ENCODE measurements at places on chromosomes 2 and 18.

- DNase-seq: no peak
Observed at GRCh38 chr2:17892770-17893534, 14.5 kb downstream of the KCNS3 start.

GRCh38 chr18:58789876-58790240, 74.8 kb upstream of the ZNF532 start:
- no peak for DNase-seq

DNA sequence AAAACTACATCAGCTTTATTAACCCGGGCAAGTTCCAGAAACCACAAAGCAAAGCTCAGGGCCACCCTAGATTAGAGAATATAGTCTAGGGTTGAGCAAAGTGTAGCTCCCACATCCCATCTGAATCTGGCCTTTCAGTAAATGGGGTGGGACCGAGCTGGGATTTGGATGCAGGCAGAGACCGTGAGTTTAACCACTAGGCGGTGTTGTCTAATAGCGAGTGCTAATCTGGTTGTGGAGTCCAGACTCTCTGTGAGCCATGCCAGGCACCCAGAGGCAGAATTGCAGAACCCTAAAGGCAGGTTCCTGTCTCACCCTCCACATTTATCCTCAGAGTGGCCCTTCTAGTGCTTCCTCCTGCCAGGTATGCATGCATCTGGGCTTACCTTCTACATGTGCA, 435.9 kb downstream of the TSN start:
- no peak for DNase-seq

DNA sequence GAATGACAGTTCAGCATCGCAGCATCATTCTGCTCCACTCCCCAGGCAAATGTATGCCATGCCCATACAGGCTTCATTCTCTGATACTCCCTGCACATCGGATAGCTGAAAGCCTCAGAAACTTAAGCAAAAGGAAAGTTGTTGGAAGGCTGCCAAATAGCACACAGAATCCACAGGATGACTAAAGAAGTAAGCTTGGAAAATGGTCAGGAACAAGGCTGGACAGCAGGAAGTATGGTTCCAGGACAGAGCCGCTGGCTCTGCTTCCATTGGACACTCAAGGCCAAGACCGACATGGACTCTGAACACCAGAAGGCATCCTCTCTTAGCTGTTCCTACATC, 256.5 kb downstream of the CDH20 start:
- no peak for DNase-seq

DNA sequence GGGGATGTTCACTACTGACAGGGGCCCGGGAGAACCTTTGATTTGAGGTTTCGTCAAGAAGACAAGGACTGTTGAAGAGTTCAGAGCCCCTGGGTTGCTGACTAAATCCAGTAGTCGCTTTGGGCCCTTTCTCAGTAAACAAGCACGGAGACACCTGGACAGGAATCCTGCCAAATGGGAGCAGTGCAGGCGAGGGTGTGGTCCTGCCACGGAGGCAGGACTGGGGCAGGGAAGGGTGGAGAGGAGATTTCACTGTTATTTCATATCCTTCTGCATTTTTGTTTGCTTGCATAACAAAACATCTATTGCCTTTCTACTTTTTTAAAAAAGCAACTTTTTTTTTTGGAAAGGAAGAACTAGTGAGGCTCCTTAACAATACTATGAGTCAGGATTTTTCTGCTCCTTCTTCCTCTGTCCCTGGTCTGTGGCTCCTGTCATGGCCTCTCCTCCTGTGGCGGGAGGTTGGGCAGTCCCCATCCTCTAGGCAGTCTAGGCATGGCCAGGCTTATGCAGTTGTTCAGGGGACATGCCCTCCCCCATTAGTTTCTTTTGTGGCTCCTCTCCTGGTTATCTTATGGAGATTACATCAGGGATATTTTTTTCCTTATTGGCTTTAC, 57.7 kb downstream of the ARHGEF4 start:
- DNase-seq: no peak

GRCh38 chr2:205787761-205788160, 105.5 kb downstream of the NRP2 start:
- DNase-seq: no peak

DNA sequence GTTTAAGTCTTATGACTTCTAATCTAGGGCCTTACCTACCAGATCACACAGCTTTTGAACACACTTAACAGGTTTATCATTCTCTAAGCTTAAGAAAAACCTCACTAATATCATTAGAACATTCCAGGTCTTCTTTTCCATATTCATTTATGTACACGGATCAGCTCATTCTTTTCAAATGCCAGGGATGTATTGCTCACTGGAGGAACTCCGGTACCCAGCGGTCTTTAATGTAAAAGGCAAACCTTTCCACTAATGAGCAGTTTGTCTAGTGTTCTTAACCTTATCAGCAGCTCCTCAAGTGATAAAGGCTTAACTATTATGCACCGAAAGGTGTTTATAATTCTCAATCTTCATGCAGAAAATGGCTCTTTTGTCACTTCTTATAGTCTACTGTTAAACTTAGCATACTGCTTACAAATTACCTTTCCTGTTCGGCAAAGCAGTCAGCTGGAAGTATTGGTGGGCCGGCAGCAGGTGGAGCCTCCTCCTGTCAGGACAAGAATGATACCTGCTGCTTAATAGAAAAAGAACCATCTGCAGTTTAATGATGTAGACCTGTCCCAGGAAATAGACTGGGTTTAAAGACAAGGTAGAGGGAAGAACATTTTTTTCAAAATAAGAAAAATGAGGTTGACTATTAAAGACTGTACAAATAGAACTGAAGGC, 142.7 kb downstream of the FIGN start:
- no peak for DNase-seq

GRCh38 chr2:98188351-98189046, 101.5 kb downstream of the VWA3B start:
- DNase-seq: no peak

DNA sequence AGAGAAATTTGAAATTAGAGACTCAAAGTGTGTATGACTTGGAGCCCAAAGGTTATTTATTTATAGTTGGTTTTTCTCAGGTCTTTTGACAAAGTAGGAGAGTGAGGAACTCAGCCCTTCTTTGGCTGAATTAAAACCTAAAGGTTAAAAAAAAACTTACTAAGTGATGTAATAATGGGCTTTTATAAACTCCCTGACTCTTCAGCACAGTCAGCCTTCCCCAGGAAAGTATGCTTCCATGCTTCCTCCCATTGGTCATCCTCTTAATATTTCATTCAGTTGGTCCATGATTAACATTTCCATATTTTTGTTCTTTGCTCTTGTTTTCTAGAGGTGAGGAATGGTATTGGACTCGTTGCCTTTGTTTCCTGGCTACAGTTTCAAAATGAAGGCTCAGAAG, 7.2 kb downstream of the ARPC2 start:
- DNase-seq: no peak

- no peak for DNase-seq
Observed at GRCh38 chr2:234394450-234394849, 102.4 kb downstream of the ARL4C start.

DNA sequence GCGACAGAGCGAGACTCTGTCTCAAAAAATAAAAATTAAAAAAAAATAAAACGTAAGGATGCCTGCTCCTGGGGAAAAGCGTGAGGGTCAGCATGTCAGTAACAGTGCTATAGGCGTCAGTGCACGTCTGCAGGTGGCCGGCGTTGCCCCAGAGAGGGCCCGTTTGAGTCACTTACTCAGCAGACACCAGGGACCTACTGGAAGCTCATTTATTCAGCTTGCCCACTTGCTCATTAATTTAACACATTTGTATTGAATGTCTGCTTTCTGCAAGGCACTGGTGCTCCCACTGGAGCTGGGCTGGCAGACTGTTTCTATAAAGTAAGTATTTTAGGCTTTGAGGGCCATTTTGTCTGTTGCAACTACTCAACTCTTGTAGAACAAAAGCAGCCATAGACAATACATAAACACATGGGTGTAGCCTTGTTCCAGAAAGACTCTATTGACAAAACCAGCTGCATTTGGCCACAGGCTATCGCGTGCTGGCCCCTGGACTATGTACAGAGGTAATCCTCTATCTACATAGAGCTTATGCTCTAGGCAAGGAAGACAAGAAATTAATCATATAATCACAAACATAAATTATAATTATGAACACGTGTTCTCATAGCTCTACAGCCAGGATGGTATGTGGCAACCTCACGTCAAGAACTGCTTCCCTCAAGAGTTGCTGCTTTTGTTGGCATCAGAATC, 73.2 kb downstream of the KLHL29 start:
- no peak for DNase-seq

GRCh38 chr2:160970052-160970965, 189.9 kb upstream of the TANK start:
- peak; percentile 7 for DNase-seq

- DNase-seq: no peak
Observed at GRCh38 chr2:222305516-222306392, 7.0 kb upstream of the PAX3 start.

GRCh38 chr2:150729495-150729955, 242.1 kb upstream of the RND3 start:
- no peak for DNase-seq

GRCh38 chr18:22422909-22423548, 5.3 kb upstream of the CTAGE1 start:
- no peak for DNase-seq

DNA sequence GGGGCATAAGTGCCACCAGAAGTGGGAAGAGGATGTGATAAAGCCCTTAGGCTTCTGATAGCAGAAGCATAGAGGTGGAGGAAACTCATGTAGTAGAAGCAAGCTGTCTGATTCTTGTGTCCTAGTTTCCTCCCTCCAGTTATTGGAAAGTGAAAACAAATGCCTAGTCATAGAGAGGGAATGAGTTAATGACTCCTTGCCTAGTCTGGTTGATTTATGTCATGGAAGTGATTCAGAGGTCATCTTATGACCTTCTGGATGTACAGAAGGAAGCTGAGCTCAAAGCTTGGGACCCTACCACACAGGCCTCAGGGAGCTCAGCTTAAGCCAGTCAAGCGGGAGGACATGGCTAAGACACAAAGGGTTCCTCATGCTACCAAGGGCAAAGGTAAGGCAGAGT, 232.2 kb downstream of the THSD7B start:
- no peak for DNase-seq

GRCh38 chr18:14974576-14974975, 226.6 kb downstream of the ANKRD30B start:
- no peak for DNase-seq

DNA sequence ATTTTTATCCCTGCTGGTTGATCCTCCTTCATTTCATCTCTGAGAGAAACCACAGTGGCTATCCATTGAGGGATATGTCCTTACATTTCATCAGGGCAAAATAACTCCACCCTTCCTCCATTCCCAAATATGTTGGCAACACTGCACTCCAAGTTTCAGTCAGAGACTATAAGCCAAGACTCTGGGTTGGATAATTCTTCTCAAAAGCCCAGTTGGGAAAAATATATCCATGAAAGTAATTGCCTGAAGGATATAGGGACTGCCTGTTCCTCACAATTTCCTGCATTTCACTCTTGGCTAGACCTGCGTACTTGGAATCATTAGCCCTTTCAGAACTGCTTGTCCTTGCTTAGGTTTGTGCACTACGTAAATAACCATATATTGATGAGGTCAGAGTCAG, 27.9 kb upstream of the EPB41L3 start:
- no peak for DNase-seq

DNA sequence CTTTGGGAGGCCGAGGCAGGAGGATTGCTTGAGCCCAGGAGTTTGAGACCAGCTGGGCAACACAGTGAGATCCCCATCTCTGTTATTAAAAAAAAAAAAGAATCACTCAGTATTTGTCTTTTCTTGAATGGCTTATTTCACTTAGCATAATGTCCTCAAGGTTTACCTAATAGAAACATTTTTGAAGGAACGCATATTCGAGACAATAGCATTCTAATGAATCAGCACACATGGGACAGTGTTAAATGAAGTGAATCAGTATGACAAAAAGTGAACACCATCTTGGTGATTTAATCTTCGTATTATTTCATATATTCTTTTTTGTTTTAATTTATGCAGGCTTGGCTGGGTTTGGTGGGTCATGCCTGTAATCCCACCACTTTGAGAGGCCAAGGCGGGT, 44.7 kb downstream of the WIPF1 start:
- DNase-seq: no peak

DNA sequence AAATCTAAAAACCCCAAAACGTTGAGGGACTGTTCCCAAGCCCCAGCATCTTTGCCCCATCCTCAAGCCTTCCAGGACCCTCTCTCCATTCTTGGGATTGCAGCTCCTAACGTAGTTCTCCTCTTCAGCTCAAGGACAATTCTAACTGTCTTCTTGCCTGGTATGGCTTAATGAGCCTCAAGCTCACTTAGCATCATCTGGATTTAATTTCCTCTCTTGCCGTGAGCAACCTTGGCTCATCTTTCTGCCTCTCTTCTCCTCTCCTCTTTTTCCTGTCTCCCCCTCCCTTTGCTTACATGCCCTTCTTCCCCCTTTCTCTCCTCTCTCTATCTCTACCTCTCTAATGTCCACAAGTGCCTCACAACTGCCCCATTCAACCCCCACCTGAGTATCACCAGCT, 44.2 kb downstream of the TACR1 start:
- DNase-seq: no peak

- no peak for DNase-seq
Observed at GRCh38 chr2:224892574-224893204, 149.6 kb downstream of the DOCK10 start.

GRCh38 chr2:44965684-44966083, 24.2 kb downstream of the SIX3 start:
- DNase-seq: no peak

GRCh38 chr18:40642692-40643229, 1312.3 kb upstream of the PIK3C3 start:
- no peak for DNase-seq

DNA sequence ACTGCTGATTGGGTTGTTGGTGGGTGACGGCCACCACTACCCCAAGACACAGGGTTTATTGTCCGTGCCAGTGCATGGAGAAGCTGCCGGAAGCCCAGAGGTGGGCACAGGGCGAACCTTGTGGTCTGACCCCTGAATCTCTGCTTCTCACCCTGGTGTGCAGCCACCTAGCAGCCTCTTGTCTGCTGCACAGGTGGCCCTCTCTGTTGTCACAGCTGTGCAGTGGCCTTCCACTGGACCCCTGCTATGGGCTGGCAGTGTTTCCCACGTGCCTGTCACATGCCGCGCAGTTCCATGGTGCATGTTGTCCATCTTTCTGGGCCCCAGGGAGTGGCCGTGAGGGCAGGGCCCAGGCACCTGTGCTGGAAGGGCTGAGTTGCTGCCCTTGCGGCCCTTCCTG, 15.2 kb downstream of the ATG4B start:
- no peak for DNase-seq

DNA sequence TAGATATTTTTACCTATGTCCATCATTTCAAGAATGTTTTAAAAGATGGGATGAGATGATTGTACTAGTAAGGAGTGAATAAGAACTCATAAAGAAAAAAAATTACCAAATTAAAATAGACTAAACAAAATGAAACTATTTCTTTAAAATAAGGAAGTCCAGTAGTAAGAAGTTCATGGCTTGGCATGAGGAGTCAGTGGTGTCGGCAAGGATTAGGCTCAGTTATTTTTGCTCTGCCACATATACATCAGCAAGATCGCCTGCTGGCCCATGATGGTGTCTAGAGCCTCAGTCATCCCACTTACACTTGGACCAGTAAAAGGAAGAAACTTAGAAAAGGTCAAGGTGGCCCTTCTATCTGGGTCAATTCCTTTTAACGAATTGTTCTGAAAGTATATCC, 300.9 kb upstream of the SLC8A1 start:
- no peak for DNase-seq

- no peak for DNase-seq
Observed at GRCh38 chr2:127059559-127059958, 47.4 kb downstream of the BIN1 start.
